AG04450 (cell line): ENCODE measurements at places on chromosomes 3 and 15.
A peak's percentile ranks its signal among the peaks of the same experiment; 100 is the strongest.

- DNase-seq: no peak
Measured at GRCh38 chr3:40858364-40859115, 333.8 kb downstream of the ZNF621 start.

DNA sequence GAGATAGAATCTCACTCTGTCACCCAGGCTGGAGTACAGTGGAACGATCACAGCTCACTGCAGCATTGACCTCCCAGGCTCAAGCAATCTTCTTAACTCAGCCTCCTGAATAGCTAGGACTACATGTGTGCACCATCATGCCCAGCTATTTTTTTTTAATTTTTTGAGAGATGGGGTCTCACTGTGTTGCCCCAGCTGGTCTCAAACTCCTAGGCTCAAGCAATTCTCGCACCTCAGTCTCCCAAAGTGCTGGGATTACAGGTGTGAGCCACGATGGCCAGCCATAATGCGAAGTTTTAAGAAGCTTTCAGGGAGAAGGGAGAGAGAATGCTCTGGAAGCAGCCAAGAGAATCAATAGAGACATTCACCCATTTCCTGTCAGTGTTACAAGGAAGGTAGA is 42.7 kb downstream of the PRKAR2A start:
- no peak for DNase-seq

- no peak for DNase-seq
Measured at GRCh38 chr3:100915706-100916495, 77.3 kb downstream of the ABI3BP start.

DNA sequence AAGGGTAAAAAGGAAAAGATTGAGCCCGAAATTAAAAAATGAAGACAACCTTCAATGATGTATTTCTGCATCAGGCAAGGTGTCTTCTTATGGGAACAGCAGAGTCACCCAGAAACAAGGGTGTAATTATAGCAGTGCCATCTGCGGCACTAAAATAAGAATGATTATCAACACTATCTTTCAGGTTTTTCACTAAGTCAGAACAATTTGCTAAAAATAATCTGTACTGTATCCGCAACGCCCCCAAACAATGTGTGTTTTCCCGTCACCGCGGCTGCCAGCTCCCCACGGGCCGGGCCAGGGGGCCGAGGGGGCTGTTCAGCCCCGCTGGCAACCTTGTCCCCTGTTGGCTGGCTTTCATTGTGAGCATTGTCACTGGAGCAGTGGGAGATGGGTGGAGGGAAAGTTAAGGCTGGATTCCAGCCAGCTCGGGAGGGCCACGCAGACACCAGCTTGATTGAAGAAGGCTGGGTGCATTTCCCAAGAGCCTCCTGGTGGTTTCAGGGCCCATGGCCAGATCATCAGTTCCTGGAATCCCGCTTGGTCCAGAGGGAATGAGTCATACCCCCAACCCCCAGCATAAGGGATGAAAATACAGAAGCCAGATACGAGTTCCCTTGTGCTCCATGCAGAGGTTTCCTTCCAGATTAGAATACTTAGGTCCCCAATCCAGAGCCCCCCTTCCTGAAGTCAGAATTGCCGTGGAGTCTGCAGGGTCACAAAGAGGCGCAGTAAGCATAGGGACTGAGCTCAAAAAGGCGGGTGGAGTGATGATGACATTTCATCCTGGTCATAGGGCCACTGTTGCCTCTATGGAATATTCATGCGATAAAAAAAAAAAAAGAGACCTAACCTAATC is 90.2 kb upstream of the KLF13 start:
- peak; percentile 90 for DNase-seq

DNA sequence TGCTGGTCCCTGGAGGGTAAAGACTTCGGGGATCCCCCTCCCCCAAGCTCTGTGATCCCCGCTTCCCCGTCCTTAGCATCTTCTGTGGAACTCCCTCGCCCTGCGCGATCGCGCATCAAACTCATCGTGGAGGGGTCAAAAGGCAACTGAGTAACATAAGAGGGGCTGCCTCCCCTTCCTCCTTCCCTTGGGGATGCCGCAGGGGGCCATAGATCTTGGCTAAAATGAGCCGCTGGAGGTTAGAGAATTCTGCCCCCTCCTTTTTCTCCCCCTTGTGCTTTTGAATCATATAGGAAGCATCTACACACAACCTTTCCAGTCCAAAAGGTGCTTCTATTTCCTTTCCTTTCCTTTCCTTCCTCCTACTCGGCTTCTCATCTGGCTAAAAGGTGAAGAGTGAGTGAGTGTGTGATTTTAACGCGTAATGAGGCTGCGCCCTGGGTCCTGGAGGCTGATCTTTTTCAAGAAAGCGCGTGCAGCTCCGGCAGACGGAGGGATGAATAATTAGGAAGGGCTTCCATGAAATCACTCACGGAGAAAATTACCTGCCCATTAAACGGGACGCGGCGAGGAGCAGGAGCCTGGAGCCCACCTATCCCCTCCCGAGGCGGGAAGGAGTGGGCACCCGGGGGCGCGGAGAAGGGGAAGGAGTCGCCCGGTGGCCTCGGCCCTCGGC is 831 bp upstream of the ROBO2 start:
- DNase-seq: no peak

DNA sequence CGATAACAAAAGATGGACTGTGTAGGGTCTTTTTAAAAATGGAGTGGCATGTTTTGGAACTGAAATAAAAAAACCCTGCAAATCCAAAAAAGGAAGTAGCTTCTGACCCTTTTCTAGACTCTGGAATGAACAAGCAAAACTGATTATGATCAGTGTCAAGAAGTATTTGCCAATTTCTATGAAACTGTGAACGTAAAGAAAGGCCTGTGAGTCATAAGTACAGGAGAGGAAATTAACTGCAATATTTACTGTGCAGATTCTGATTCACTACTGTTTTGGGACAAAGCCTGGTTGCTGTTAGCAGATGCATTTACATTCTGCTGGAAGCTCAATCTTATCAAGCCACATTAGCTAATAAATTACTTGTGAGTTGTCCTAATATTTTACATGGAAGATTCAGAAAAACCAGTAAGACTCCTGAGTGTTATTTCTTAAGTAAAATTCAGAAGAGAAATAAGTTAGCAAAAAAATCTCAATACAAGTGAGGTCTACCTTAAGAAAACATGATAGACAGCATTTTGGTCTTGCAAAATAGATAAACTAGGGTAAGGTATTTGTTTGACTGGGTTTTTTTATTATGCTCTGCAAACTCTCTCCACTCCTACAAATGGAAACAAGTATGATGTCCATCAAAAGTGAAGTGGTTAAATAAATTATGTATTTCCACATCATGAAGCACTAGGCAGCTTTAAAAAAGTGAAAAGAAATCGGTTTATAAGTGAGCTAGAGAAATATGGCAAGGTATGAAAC is 90.2 kb upstream of the LMOD3 start:
- DNase-seq: no peak

GRCh38 chr15:32834156-32834555 is 116.4 kb downstream of the GREM1 start:
- DNase-seq: no peak

GRCh38 chr15:59174835-59175831 is 31.5 kb upstream of the LDHAL6B start:
- DNase-seq: peak; percentile 88

DNA sequence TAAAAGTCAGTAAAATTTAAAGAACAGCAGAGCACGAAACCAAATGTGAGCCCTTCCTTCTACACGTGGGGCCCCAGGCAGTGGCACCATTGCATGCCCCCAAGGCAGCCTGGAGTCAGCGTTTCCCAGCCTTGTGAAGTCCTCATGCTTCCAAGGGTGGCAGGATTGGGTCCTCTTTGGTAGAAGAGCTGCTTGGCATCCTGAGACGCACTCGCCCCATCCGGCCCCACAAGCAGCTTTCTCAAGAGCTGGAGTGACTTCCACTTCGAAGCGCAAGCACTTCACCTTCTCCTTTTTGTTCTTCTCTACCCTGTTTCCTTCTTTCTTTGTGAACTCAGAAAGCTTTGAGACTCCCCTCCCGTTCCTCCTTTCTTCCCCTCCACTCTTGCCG is 34.7 kb downstream of the ZNF710 start:
- no peak for DNase-seq

DNA sequence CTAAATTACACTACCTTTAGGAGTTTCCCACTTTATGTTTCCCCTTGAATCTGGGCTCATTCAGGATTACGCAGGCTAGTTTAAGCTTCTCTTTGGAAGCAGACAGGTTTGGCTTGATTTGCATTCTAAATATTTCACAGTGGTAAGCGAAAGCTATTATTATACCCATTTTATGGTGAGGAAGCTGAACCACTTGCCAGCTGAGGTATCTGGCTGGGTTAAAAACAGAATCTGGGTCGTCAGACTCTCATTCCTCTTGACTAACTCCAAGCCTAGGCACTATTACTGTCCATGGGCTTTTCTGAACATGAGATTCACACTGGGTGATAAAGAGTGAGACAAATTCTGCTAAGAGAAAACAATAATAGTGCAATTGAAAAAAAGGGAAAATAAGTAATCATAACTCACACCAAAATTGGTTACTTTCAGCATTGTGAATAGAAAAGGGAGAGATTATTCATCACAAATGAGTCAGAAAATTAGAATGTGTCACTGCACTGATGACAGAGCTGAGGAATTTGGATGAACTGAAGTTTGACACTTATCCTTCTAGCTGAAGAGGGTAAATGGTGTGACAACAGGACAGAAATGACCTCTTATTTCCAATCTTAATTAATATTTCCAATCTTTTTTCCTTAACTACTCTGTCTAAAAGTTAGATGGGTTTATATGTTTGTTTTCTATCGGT is 211.3 kb downstream of the TIGIT start:
- DNase-seq: no peak

GRCh38 chr15:48309740-48310139 is 21.5 kb upstream of the DUT start:
- no peak for DNase-seq

DNA sequence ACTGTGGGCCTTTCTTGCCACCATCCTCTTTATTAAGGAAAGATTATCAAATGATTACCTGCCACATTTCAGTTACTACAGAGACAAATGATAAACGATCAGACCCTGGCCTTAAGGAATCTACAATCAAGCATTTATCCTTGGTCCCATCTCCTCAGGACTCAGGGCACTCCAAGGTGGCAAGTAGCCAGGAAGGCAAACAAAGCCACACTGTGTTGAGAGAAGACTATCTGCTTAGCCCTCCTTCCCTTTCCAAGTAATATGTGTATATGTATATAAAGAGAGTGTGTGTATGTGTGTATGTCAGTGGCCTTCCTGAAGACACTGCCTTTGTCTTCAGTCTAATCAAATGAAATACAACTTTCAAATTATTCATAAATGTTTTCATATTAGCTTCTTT is 490.1 kb upstream of the ATP11B start:
- no peak for DNase-seq

DNA sequence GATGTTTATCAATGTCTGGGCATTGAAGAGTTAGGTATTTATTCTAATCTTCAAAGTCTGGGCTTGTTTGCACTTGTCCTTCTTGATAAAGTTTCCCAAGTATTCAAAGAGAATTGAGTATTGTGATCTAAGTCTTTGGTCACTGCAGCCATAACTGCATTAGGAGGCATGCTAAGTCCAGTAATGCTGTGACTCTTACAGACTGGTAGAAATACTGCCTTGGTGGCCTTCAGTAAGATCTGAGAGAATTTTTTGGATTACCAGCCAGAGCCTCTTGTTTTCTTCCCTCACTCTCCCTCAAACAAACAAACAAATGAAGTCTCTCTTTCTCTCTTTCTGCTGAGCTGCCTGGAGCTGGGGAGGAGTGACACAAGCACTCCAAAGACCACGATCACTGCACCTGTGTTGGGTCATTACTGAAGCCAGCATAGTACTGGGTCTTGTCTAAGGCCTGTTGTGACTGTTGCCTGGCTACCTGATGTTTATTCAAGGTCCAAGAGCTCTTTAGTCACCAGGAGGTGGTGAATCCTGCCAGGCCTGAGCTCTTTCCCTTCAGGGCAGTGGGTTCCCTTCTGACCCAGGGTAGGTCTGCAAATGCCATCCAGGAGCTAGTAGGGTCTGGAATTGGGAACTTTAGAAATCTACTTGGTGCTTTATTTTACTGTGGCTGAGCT is 14.8 kb upstream of the RBP2 start:
- no peak for DNase-seq

DNA sequence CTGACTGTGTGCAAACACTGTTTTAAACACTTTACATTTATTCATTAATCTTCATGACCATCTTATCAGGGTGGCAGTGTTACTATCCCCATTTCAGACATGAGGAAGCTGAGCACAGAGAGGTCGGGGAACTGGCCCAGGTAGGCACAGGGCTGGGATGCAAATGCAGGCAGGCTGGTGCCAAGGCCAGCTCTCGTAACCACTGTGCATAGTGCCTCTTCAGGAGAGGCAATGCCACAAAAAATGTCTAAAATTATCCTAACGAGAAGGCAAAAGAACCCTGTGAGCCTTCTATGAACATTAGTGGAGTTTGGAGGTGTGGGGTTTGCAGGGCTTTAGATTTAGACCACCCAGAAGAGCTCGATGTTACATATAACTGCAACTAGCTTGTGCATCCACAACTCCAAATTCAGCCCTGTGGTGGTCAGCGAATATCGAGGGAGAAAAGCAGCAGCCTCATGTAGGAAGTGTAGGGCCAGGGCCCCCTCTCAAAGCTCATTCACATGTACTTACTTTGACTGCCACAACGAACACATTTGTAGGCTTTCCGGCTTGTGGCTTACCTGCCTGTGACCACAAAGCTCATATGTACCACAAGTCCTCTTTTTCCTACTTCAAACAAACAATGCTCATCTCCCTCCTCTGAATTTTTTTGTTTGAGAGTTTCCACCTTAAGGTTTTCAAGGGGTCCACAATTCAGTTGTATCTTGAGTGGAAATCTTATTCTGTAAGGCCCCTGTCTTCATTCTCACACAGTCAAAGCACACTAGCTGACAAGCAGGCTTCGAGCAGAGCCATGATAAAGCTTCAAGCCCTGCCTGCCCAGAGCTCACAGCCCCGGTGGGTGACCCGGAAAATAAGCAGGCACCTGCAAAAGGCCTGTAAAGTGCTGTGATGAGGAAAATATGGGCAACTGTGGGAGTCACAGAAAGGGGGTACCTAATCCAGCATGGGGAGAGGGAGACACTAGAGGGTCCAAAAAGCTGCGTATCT is 722.9 kb upstream of the CFAP20DC start:
- no peak for DNase-seq

GRCh38 chr3:126394179-126394976 is at the start of gene CFAP100:
TSS of gene CFAP100 (plus strand) at chr3:126394909. CDS start at chr3:126396001, 1,092 bp downstream.
- no peak for DNase-seq

DNA sequence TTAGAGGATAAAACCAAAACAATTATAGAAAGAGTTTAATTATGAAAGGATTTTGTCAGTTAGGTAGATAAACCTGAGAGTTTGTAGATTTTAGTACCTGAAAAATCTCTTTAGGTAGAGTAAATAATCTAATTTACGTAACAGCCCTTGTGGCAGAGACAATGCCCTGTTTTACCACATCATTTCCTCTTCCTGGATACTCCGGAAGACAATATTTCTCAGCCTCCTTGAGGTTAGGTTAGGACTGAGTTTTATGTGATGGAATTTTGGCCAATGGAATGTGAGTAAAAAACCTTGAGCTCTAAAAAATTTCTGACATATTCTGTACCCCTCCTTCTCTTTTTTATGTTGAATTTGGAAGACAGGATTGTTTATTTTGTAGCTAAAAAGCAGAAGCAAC is 50.7 kb upstream of the TPRG1 start:
- no peak for DNase-seq

GRCh38 chr15:77001966-77002365 is 7.0 kb downstream of the PSTPIP1 start:
- no peak for DNase-seq

- DNase-seq: no peak
Measured at GRCh38 chr15:38991126-38991525, 426.5 kb upstream of the RASGRP1 start.

GRCh38 chr3:42079701-42080452 is 11.3 kb upstream of the TRAK1 start:
- DNase-seq: no peak
